ENCODE measurements at places on chromosomes 6 and 20.

- no peak for DNase-seq
Observed at GRCh38 chr6:71091167-71091566, 134.3 kb upstream of the B3GAT2 start.

GRCh38 chr6:118650582-118651281, 659 bp downstream of the CEP85L start:
- peak; percentile 87 for DNase-seq

DNA sequence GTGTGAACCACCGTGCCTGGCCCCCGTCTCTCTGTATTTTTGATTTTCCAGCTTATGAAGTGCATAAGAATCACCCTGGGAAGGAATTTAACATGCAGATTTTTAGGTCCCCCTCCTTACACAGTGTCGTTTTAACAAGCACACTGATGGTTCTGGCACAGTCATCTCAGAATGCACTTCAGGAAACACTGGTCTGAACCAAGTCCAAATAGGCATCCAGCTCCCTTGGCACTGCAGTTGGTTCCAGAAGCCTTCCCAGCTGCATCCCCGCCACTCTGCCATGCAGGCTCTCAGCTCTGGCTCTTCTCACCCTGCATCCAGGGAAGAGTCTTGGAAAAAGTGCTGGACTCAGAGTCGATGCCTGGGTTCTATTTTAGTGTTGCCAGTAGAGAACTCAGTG, 20.1 kb downstream of the RIPOR2 start:
- no peak for DNase-seq

- DNase-seq: no peak
Observed at GRCh38 chr20:37201827-37202162, 22.4 kb upstream of the MROH8 start.

- DNase-seq: no peak
Observed at GRCh38 chr6:21438986-21439352, 154.6 kb upstream of the SOX4 start.

- DNase-seq: no peak
Observed at GRCh38 chr6:121867095-121867494, 431.6 kb downstream of the GJA1 start.

GRCh38 chr6:162857326-162857725, 129.6 kb downstream of the PACRG start:
- DNase-seq: no peak

DNA sequence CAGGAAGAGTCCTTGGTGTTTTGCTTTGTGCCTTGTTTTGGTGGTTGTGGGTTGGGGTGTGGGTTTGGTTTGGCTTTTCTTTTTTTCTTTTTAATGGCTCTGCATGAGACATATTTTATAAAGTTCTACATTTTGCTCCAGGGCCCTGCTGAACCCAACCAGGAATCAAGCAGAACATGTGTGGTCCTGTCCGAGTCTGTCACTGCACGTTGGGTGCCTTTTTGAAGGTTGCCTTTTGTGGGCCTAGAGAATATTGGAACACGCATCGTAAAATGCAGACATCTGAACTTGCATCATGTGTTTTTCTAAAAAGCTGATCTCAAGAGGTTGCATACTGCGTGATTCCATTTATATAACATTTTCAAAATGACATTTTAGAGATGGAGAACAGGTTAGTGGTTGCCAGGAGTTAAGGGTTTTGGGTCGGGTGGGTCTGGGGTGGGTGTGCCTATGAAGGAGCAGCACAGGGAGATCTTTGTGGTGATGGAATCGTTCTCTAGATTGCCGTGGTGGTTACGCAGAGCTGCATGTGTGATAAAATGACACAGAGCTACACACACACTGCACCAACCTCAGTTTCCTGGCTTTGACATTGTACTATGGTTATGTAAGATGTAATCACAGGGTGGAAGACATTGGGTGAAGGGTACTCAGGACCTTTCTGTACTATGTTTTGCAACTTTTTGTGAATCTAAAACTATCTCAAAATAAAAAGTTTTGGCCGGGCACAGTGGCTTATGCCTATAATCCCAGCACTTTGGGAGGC, 80.2 kb downstream of the EYA2 start:
- no peak for DNase-seq

- peak; percentile 41 for DNase-seq
Observed at GRCh38 chr20:49885558-49886332, 29.6 kb downstream of the SPATA2 start.

- DNase-seq: peak; percentile 85
Observed at GRCh38 chr6:26087284-26088115, at the start of gene HFE. HFE (plus strand) TSS chr6:26087429; CDS start chr6:26087441, 12 bp downstream.

GRCh38 chr20:57161478-57162361, 104.7 kb downstream of the BMP7 start:
- DNase-seq: no peak

DNA sequence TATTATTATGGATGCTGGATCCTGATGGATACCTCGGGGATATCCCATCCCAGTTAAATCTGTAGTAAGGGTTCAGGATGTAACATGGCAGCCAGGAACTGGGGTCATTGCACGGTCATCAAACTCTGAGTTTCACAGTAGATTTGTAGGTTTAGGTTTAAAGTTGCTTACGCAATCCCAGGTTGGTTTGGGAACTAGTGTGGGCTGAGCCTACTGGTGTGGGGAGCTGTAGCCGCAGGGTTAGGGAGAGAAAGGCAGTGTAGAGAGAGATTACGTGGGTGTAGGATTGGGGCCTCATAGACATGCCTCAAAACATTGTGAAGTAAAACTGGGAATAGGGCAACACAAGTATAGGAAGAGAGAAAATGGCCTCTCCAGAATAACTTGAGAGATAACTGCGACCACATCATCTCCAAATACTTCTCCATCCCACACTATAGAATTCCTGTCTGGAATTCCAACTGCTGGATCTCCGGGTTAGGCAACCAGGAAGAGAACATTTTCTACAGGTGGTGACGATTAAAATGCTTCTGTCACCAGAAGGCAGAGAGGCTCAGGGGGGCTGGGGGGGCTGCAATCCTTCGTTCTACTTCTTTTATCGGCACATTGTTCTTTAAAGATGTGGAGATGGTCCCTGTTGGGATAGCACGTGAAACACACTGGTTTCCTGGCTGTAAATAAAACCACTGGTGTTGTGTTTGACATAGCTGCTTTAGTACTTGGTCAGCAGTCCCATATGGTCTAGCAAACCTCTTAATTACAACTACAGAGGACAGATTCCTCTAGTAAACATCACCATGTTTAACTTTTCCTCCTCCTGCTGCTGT, 44.9 kb upstream of the TMEM170B start:
- no peak for DNase-seq

- DNase-seq: no peak
Observed at GRCh38 chr6:21501021-21501354, 92.6 kb upstream of the SOX4 start.

DNA sequence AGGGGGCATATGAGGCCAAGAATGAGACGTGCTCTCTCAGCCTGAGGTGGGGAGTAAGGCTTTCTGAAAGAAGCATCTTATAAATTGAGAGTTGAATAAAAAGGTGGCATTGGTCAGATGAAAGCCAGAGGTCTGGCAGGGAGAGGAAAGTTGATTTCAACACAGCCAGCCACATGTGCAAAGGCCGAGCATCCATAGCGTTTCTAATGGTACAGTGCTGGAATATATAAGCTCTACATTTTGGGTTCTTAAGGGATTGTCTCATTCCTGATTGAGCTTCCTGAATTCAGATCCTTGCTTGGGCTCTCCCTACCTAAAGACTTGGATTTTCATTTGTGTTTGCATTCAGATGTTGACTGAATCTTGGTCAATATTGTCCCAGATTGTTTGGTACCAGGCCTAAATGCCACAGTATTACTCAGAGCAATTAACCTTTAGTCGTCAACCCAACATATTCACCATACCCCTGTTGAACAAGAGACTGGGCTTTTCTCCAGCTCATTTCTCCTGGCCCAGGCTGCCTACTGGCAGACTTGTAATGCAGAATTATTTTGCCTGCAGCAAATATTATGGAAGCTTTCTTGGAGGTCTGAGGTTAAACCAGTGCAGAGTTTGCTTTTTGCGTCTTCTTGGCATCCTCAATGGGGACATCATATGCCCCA, 14.5 kb upstream of the BCAS1 start:
- no peak for DNase-seq

DNA sequence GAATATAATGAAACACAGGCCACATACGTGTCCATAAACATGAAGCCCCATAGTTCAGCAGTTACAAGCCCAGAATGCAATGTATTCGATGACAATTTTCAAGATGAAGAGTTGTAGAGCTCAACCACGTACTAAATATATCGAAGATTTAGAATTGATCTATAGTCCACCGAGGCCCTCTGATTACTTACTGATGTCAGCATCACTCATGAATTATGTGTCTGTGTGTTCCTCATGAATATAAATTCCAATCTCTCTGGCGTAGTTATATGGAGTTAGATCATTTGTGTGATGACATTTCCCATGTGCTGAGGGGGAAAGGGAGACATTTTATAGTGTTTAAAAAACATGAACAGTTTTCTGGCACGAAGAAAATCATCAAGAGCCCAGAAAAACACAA, 97.5 kb downstream of the PFDN4 start:
- DNase-seq: no peak

DNA sequence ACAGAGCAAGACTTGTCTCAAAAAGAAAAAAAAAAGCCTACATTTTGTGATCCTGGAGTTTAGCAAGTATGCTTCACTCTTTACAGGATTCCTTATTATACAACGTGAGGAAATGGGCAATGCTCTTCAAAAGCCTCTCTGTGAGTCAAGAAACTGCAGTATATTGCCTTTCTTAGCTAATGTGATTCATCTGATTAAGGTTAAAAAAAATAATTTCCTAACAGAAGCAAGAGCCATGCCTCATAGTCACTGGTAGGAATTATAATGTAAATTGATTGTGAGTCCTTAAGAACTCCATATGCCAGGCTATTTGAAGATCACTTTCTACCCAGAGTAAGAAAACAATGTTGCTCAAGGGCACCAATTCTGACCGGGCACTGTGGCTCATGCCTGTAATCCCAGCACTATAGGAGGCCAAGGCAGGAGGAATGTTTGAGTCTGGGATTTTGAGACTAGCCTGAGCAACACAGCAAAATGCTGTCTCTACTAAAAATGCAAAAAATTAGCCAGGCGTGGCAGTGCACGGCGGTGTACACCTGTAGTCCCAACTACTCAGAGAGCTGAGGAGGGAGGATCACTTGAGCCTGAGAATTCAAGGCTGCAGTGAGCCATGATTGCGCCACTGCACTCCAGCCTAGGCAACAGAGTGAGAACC, 43.3 kb downstream of the SLC26A8 start:
- DNase-seq: no peak

- DNase-seq: peak; percentile 71
Observed at GRCh38 chr20:33793011-33793931, 17.9 kb upstream of the CHMP4B start.

DNA sequence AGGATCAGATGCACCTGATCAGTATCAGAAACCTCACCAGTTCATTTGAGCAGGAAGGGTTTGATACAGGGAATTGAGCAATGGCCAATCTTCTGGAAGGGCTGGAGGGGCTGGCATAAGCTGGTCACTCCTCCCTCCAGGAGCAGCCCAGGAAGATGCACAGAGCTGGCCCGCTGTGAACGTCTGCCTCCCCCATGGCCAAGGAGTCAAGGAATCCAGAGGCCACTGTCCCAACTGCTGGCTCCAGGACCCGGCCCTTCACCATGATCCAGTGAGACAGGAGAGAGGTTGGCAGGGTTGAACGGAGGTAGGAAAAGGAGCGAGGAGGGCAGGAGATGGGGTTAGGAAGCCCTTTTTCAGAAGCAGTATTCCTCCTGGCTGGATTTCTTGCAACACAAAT, 113.9 kb upstream of the CST7 start:
- DNase-seq: no peak

- no peak for DNase-seq
Observed at GRCh38 chr6:54579011-54579410, 267.6 kb upstream of the FAM83B start.

GRCh38 chr20:39503902-39504709, 542.0 kb downstream of the DHX35 start:
- DNase-seq: no peak

- no peak for DNase-seq
Observed at GRCh38 chr20:4779616-4780015, 57.9 kb downstream of the PRND start.

DNA sequence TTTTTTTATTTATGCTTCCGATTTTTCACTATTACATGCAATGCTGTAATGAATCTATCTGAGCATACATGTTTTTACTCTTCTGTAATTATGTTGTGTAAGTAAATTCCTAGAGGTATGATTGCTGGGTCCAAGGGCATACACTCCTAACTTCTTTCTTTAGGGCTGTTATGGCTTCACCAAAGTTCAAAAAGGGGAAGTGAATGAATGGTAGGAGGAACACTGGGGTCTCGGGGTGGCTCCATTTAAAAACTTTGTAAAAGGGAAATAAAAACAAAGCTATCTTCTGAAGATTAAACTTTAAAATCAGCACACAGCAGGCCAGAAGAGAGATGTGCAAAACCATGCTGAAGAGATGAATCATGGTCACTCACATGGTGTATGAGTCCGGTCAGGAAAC, 289.1 kb upstream of the SUPT3H start:
- no peak for DNase-seq

GRCh38 chr6:80667006-80667405, 560.5 kb downstream of the BCKDHB start:
- DNase-seq: no peak

DNA sequence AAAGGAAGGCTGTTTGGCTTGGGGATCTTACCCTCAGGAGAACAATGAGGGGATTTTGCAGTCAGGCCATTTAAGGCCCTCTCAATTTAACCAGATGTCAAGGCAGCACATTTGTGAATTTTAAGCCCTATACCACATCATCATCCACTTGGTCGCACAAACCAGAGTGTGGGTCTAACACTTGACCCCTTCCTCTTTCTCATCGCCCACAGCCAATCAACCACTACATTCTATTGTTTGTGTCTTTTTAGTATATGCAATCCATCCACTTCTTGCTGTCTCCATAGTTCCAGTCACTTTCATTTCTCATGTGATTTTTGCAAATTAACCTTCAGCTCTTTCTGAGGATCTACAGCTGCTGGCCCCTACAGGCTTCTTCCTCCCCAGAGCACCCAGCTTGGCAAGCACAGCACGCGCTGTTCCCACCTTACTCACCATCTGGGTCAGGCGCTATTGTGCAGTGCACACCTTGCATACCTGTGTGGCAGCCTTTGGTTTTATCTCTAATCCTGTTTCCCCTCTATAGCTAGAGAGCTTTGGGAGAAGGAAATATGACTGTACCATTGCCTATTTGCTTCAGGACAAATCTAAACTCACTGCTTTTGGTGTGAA, 32.3 kb upstream of the CD83 start:
- DNase-seq: no peak

- peak; percentile 50 for DNase-seq
Observed at GRCh38 chr20:61742097-61742825, 323.4 kb downstream of the TAF4 start.

DNA sequence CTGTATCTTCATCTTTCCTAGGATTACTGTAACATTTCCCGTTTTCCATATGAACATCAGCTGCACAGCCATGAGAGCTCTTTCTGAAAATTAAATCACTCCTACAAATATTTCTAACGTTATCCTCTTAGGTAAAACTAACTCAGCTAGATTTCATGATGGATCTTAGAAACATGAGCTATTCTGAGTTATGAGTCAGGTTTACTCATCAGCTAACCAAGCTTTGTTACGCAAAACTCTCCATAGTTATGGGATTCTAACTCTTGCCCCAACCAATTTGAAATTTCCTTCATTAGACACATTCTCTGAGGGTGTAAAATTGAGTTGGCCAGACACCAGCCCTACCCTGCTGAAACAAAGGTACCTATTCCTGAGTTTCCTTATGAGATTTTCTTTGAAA, 14.0 kb downstream of the DEFB110 start:
- no peak for DNase-seq

GRCh38 chr20:13021205-13021970, 12.6 kb downstream of the SPTLC3 start:
- no peak for DNase-seq

Data from posterior vena cava (tissue), 2 donors.